ENCODE measurements at places on chromosomes 7 and 10. TPM values are rescaled to one million over a fixed set of nuclear protein-coding genes. Genes with fewer than 3 reads are reported as not detected.
A peak's percentile ranks its signal among the peaks of the same experiment; 100 is the strongest.

DNA sequence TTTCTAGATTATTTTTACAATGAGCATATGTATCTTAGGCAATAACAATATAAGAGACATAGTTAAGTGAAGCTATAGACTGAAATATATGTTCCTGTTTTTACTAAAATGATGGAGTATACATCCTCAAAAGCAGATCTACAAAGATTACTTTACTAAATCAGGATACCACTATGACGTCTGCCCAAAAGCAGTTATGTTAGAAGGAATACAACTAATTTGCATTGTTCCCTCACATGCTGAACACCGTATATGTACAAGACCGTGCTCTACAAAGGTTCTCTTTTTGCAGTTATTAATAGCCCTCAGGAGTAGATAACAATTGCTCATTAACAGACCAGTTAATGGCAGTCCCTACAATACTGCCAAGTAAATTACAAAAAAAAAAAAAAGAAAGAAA is 137.5 kb downstream of the CD36 start:
- no peak overlapping the region for H3K4me3 ChIP-seq
- H3K27ac ChIP-seq, result no peak overlapping the region
- no peaks in the 10 kb centered on the region for H3K27me3 ChIP-seq
- H3K4me1 ChIP-seq, result no peaks in the 10 kb centered on the region
- DNase-seq, result no peak
- H3K36me3 ChIP-seq, result no peaks in the 10 kb centered on the region

DNA sequence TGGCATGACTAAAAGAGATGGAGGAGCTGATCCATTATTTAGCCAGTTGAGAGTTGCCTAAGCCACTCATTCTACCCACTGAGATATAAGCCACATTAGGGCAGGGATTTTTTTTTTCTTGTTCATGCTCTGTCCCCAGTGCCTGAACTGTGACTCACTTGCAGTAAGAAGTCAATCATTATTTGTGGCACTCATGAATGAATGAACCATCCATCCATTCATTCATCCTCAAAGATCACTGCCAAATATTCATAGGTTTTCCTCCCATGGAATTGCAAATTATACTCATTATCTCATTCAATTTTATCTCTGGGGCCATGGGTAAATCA is 22.8 kb upstream of the ARID5B start:
- H3K27ac ChIP-seq, result no peak overlapping the region
- H3K27me3 ChIP-seq, result no peaks in the 10 kb centered on the region
- no peaks in the 10 kb centered on the region for H3K36me3 ChIP-seq
- no peak overlapping the region for H3K4me3 ChIP-seq
- no peak for DNase-seq

- no peaks in the 10 kb centered on the region for H3K36me3 ChIP-seq
- peaks cover 4% of the 10 kb centered on the region for H3K27me3 ChIP-seq
- no peak overlapping the region for H3K4me3 ChIP-seq
- no peak for DNase-seq
- no peak overlapping the region for H3K27ac ChIP-seq
Observed at GRCh38 chr10:1293157-1293556, 237.0 kb downstream of the WDR37 start.

The ASB10 gene
- not detected for total RNA-seq

DNA sequence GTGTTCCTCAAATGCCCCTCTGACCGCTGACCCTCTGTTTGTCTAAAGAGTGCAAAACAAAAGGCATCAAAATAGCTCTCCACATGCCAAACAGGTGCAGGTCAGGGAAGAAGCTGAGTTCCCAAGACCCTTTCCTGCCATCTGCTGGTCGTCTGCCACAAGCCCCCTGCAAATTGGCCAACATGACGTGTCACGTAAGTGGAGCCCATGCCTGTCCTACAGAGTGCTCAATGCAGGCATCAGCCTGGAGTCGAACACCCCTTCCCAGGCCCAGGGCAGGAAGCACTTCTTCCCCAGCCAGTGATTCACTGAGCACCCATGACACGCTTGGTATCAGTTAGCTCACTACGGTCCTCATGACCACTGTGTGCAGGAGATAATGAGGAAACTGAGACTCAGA is 14.1 kb downstream of the TMEM72 start:
- no peaks in the 10 kb centered on the region for H3K36me3 ChIP-seq
- H3K27me3 ChIP-seq, result no peaks in the 10 kb centered on the region
- peak; percentile 55 for DNase-seq
- peaks cover 14% of the 10 kb centered on the region for H3K4me1 ChIP-seq

- DNase-seq, result no peak
- no peaks in the 10 kb centered on the region for H3K27me3 ChIP-seq
- no peak overlapping the region for H3K4me3 ChIP-seq
- H3K36me3 ChIP-seq, result no peaks in the 10 kb centered on the region
- peaks cover 11% of the 10 kb centered on the region for H3K4me1 ChIP-seq
- no peak overlapping the region for H3K27ac ChIP-seq
Observed at GRCh38 chr10:6917125-6917524, 337.0 kb upstream of the PRKCQ start.

DNA sequence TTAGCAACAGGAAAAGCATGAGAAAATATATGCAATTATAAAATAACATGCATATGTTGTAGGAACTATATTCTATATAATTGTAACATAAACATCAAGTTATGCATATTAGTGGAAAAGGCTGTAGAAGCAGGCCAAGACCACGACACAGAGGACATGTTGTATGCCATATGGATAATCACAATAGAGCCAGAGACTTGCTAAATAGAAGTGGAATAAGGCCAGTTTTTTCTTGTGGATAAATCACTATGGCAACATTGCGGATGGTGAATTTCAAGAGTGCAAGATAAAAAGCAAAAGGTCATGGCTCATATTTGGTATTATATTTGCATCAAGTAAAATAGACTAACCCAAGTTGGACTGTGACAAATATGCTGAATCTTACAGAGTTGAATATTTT is 93.0 kb downstream of the PCDH15 start:
- no peaks in the 10 kb centered on the region for H3K27me3 ChIP-seq
- no peak overlapping the region for H3K27ac ChIP-seq
- no peak for DNase-seq
- H3K4me3 ChIP-seq, result no peak overlapping the region

DNA sequence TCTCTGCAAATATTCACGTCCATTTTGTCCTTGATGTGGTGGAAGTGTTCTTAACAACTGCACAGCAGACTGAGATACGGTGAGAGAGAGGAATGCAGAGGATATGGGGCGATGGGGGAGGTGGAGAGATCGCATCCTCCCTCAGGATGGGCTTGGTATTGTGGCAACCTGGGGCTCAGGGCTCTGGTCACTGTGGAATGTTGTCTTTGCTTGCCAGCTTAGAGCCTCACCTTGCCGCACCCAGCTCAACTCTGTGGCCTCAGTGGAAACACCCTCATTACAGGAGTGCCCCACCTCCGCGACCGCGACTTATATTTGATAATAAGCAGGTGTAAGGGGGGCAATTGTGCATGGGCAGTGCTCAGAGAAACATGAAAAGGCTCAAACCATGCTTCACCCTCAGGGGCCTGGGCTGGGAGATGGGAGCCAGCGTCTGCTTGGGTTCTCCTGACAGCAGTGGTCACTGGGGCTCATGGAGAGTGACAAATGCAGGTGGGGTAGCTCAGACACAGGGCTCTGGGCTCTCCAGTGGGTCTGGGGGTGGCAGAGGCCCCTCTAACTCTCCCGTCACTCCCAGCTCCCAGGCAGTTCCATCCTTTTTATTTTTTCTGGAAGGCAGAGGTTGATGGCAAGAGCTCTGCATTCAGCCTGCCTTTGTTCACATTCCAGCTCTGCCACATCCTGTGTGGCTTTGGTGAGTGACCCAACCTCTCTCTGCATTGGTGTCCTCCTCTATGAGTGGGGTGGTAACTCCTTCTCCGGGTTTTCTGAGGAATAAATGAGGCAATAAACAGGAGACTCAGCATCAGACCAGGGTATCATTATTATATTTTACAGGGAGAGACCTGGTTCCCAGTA is 43.1 kb upstream of the EMX2 start:
- no peaks in the 10 kb centered on the region for H3K27me3 ChIP-seq
- H3K27ac ChIP-seq, result no peak overlapping the region

GRCh38 chr7:48144291-48144768 is 26.9 kb upstream of the ABCA13 start:
- no peak overlapping the region for H3K27ac ChIP-seq
- H3K4me1 ChIP-seq, result peaks cover 41% of the 10 kb centered on the region
- peak; percentile 66 for DNase-seq
- H3K36me3 ChIP-seq, result no peaks in the 10 kb centered on the region
- no peaks in the 10 kb centered on the region for H3K27me3 ChIP-seq
- no peak overlapping the region for H3K4me3 ChIP-seq

GRCh38 chr10:46305079-46305818 is 18.5 kb downstream of the ANTXRL start:
- no peaks in the 10 kb centered on the region for H3K4me1 ChIP-seq
- H3K36me3 ChIP-seq, result no peaks in the 10 kb centered on the region
- no peak for DNase-seq
- H3K4me3 ChIP-seq, result no peak overlapping the region
- no peak overlapping the region for H3K27ac ChIP-seq
- no peaks in the 10 kb centered on the region for H3K27me3 ChIP-seq

DNA sequence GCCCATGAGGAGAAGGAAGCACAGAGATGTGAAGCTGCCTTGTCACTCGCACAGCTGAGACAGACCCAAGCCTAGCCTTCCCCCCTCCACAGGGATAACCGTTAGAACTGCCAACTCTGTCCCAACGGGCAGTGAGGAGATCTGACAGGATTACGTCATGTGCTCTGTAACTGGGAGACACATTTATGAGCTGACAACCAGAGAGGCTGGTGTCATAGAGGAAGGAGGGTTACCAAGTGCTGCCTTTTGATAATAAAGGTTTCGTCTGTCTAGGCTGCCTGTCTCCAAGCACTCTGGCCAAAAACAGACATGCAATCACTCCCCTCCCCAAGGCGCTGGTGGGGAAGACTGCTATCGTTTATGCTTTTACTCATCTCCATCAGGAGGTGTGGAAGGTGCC is 165.9 kb downstream of the PLXNA4 start:
- no peaks in the 10 kb centered on the region for H3K36me3 ChIP-seq
- H3K27me3 ChIP-seq, result peaks cover 3% of the 10 kb centered on the region
- H3K4me3 ChIP-seq, result no peak overlapping the region
- no peaks in the 10 kb centered on the region for H3K4me1 ChIP-seq

DNA sequence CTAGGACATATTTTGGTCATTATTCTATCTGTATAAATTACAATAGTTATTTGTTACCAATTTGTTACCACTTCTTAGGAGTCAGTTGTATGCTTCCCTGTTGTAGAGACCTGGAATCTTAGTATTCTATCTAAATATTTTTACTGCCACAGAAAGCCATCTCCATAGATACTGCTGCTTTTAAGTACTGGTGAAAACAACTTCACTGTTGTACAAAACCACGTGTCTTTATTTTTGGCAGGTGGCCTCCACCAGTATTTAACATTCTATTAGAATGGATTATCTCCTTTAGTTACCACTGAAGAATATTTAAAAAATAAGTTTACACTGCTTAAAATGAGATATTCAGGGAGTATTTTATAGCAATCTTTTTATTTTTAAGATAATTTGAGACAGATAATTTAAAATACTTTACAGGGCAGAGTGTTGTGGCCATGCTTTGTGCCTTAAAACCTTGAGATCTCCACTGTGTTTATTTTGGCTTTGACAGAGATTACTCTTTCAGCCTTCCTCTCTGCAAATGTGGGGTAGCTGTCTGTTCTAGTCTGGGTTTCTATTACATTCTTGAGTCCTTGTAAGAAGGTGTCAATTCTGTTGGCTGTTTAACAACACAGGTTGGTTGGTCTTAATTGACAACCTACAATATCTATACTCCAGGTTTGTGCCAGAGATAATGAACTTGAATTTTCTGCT is 185.6 kb downstream of the LRRC4 start:
- no peaks in the 10 kb centered on the region for H3K27me3 ChIP-seq
- DNase-seq, result no peak
- H3K36me3 ChIP-seq, result no peaks in the 10 kb centered on the region
- H3K4me3 ChIP-seq, result no peak overlapping the region

DNA sequence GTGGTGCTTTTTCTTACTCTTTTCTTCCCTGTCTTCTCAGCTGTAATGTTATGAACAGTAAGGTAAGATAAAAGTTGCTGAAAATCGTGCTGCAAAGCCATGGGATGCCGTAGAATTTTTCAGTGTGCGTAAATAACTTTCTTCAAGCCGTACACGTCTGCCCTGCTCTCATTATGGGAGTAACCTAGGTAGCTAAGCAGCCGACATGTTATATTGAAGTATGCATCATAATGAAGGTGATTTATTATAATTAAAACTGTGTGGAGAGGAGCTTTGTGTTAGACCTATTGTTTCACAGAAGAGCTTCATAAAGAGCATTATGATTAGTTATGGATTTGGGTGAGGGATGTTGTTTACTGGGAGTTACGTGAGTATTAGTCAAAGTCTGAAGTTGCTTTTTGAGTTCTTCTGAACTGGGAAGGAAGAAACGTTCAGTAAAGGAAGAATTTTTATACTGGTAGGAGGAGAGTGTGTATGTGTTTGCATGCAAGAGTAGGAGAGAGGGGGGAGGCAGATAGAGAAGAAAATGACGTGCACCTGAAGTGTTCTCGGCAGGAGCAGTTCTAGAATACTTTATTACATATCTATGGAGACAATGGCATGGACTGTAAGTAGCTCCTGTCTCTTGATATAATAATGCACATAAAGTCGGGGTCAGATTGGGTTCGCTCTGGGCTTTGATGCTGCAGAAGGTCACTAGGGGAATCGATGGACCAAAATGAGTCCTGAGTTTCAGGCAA is 56.3 kb downstream of the POU6F2 start:
- DNase-seq, result no peak
- no peak overlapping the region for H3K27ac ChIP-seq
- no peaks in the 10 kb centered on the region for H3K4me1 ChIP-seq
- H3K4me3 ChIP-seq, result no peak overlapping the region
- H3K36me3 ChIP-seq, result no peaks in the 10 kb centered on the region
- no peaks in the 10 kb centered on the region for H3K27me3 ChIP-seq

GRCh38 chr7:135843214-135843613 is 94.6 kb upstream of the FAM180A start:
- no peaks in the 10 kb centered on the region for H3K4me1 ChIP-seq
- DNase-seq, result no peak
- H3K27ac ChIP-seq, result no peak overlapping the region
- no peaks in the 10 kb centered on the region for H3K27me3 ChIP-seq

The NPSR1 gene
- not detected for total RNA-seq

DNA sequence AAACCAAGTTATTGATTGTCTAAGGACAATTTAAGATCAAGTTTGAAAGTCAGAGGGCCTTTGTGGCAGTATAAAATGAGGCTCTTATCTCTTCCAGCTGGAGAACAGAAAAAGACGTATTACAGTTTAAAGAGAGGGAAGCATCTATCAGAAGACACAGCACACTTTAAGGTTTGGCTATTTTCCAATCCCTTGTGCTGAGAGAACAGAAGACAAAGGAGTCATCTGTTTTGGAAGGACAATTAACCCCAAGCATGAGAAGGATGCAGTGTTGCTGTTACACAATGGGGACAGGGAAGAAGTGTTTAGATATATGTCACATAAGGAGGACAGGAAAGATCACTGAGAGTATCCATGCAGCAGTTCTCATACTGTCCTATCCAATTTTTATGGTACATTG is 1224.2 kb upstream of the SORCS1 start:
- H3K4me1 ChIP-seq, result no peaks in the 10 kb centered on the region
- no peaks in the 10 kb centered on the region for H3K36me3 ChIP-seq
- H3K4me3 ChIP-seq, result no peak overlapping the region
- no peaks in the 10 kb centered on the region for H3K27me3 ChIP-seq

The SPACDR gene
- total RNA-seq, result 1.0 TPM

GRCh38 chr7:128150223-128150865 is 90.7 kb upstream of the LEP start:
- H3K4me1 ChIP-seq, result no peaks in the 10 kb centered on the region
- H3K36me3 ChIP-seq, result no peaks in the 10 kb centered on the region
- no peak overlapping the region for H3K27ac ChIP-seq
- no peaks in the 10 kb centered on the region for H3K27me3 ChIP-seq
- no peak overlapping the region for H3K4me3 ChIP-seq
- DNase-seq, result no peak

Measured in body of pancreas (tissue), 4 donors.